ENCODE measurements at places on chromosomes 1 and 21. TPM values are rescaled to one million over a fixed set of nuclear protein-coding genes. Genes with fewer than 3 reads are reported as not detected.

Gene GPR37L1
- 0.12 TPM for polyA plus RNA-seq

Gene OLFML2B
- polyA plus RNA-seq: 8.5 TPM

Gene NHLH1
- polyA plus RNA-seq: 0.22 TPM

Gene OR2L2
- 0.13 TPM for polyA plus RNA-seq

Gene ZBTB8B
- polyA plus RNA-seq: 2.3 TPM

Gene NPHS2
- 420 TPM for polyA plus RNA-seq

All from left kidney (tissue), 8 donors.